ENCODE measurements at places on chromosomes 5 and 9.

DNA sequence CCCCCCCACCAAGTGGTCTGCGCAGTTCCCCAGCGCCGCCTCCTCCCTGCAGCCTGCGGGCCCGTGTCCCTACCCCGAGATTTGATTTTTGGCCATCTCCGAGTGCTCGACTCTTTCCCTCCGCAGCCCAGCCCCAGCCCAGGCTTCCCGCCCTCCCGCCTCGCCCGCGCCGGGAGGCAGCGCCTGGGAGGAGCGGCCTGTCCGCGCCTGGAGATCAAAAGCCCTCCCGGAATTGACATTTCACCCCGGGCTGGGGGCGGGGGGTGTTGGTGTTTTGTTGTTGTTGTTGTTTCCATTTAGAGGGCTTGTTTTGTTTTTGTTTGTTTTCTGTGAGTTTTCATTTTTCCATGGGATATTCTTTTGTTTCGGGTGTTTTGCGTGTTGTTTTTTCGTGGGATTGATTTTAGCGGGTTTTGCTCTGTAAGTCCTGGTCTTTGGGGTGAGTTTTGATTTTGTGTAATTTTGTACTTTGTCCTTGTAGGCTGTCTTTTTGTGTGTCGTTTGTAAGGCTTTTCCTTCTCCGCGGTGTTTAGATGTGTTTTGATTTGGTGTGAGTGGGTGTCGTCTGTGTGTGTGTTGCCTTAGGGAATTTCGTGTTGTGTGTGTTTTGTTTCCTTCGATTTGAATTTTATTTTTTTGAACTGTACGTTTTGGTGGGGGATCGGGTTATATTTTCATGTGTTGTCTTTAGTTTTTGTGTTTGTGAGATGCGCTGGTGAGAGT lies 1.7 kb upstream of the PAX5 start:
- DNase-seq = no peak

DNA sequence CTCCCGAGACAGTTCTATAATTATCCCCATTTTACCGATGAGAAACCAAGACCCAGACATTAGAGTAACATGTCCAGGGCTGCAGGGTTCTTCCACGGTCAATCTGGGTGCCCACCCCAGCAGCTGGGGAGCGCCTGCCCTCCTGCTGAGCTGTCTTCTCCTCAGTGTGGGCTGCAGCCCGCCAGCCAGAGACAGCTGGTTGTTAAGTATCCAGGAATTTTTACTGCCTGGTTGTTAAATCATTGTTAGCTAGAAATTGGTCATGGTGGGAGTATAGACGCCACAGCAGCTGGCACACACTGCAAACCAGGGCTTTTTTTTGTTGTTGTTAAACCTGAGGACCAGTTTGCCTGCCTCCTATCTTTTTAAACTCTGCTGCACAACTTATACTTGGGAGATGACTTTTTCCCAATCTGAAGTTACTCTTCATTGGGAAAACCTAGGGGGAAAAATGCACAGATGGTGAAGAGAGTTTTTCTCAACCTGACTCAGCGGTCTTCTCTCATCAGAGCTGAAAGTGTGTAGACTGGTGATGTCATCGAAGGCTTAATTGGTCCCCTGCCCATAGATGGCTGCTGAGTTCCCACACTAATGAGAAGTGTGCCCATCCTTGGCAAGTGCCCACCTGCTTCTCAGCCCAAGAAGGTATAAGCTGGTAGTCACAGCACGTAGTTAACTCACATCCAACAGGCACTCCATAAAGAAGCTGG lies 208.6 kb downstream of the DRD1 start:
- no peak for DNase-seq

- no peak for DNase-seq
Measured at GRCh38 chr9:126327006-126327713, 531 bp downstream of the MVB12B start.

DNA sequence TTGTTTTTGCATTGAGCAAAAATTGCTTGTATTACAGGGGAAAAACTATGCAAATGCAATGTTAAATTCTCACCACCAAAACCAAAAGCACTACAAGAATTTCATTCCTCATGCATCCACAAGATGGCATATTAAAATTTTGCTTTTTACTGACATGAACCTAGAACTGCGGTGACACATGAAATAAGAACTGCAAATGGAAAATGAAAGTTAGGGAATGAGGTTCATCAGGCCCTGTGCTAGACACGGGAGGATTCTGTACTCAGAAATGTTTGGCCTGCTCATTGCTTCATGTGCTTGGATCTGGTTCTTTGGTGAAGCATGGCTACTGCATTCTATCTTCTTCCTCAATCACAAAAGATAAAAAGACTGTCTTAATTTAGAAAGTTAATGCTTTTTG lies 9.1 kb upstream of the RFK start:
- no peak for DNase-seq

DNA sequence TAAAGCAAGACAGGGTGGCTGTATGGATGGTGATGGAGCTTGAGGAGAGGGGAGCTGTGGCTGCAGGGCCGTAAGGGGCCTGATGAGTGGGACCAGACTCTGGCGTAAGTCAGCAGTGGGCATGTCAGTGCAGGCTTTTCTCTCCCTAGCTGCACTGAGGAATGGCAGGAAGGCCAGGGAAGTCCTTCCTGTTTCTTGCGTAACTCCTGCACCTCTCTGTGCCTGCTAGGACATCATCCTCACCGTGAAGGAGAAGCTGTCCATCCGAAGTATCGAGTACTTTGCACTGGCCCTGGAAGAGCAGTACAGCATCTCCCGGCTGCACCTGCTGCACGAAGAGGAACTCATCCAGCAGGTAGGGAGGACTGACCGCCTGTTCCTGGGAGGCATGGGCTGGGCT lies 24.1 kb upstream of the TRMT10B start:
- DNase-seq = no peak

All from left ventricle myocardium inferior (tissue), 1 donor.